ENCODE measurements at places on chromosomes 5 and 9. TPM values are rescaled to one million over a fixed set of nuclear protein-coding genes. Genes with fewer than 3 reads are reported as not detected.

GRCh38 chr5:68380078-68380477 is 164.5 kb downstream of the PIK3R1 start:
- no peak for DNase-seq

DNA sequence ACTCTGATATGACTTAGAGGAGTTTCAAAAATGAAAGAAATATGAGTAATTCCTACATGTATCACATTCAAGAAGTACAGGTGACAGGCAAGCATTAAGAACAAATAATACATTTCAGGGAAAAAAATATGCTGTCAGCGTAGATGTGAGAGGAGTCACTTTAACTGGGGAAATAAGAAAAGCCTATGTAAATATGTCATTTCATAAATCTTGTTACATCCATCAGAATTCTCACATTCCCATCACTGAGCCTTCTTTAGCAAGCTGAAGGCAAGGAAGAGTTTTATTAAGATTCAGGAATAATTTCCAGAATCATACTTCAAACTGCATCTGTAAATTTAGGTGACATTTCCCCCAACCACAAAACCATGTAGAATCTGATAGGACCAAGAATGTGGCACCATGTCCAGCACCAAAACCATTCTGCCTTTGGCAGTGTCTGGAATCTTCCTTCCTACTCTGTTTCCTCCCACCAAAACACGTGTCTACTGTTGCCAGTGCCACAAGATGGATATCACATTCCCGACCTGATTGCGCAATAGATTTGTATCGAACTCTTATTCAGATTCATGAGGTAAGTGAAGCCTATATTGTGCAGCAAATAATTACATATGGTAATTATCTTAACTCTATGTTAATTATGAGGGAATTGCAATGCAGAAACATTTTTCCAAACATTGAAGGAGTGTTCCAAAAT is 690.9 kb downstream of the ISL1 start:
- no peak for DNase-seq

- no peak for DNase-seq
Observed at GRCh38 chr5:68200288-68200687, 15.3 kb upstream of the PIK3R1 start.

GRCh38 chr9:131179561-131180219 is 54.3 kb downstream of the NUP214 start:
- no peak for DNase-seq

Gene MCTP1
- polyA plus RNA-seq = 0.56 TPM

Gene FAM169A
- 12.6 TPM for polyA plus RNA-seq

Gene ASPN
- not detected for polyA plus RNA-seq

Gene ELAVL2
- polyA plus RNA-seq = 2.4 TPM

Gene SEMA4D
- polyA plus RNA-seq = 34.3 TPM
